ENCODE measurements at places on chromosomes 12 and 14.

DNA sequence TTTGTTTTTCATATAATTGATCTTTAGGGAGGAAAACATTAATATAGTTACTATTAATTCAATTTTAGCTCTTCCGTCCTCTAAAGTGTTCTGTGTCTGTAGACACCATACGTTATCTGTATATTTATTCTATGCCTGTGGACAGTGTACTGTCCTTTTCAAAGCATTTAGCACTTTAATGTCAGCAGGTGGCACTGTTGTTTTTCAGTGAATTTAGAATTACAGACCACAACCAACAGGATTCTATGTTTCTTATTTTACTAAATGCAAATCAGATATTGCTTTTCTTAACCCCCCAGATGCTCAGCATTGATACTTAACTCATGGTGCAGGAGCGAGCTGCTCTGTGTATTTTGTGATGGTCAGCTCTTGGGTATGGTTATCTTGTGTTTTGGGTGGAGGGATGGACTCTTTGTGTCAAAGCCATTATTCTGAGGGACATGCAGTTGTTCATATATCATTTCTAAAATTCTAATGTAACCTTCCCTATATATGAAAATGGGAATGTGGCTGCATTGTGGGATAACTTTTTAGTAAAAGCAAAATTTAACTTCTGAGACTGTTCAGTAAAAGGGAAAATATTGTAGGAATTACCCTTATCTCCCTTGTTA lies 65.2 kb downstream of the PAPOLA start:
- DNase-seq, result no peak

DNA sequence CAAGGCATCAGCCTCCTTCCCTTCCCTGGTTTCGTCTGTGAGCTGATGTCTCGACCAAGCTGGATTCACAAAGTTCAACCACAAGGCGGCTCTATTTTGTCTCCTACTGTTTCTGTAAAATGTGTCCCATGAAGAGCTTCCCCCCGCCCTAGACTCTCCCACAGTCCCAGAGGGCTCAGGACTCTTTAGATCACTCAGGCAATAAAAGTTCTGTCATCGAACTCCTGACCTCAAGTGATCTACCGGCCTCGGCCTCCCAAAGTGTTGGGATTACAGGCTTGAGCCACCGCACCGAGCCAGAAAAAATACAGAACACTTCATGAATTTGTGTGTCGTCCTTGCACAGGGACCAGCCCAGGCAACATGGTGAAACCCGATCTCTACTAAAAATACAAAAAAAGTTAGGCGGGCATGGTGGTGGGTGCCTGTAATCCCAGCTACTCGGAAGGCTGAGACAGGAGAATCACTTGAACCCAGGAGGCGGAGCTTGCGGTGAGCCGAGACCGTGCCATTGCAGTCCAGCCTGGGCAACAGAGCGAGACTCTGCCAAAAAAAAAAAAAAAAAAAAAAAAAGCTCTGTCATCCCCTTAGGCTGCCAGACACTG lies 149.4 kb downstream of the BCL11B start:
- no peak for DNase-seq

GRCh38 chr12:102680304-102680703 lies 199.9 kb upstream of the IGF1 start:
- no peak for DNase-seq

DNA sequence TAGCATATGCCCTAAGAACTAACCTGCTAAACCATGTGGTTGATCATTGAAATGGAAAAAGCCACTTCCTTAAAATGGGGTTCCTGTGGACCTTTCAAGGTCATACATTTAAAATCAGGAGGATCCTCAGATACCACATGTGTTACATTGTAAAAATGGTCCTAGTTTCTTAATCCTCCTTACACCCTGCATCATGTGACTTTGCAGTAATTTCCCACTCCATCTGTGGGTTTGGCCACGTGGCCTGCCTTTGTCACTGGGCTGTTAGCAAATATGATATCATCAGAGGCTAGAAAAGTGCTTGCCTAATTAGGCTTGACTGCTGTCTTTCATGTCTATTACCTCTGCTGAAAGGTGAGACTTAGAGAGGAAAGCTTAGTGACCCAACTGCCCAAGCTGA lies 70.7 kb downstream of the CMKLR1 start:
- DNase-seq, result no peak

- DNase-seq, result no peak
Observed at GRCh38 chr12:109439181-109439580, 37.9 kb downstream of the KCTD10 start.

DNA sequence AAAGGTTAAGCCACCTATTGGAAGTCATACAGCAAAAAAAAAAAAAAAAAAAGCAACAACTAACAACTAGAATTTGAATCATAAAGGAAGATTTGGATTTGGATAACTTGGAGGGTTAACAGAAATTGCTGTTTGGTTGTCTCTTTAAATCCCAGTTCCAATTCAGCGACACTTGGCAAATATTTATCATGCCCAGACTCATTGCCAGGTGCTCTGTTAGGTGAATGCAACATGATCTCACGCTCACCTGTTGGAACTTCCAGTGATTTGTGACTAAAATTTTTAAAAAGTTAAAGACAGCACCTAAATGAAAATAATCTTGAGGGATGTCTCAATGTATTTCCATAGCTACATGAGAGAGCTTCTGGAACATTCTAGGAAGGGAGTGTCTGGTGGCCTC lies 103.7 kb downstream of the TBX3 start:
- DNase-seq, result no peak

DNA sequence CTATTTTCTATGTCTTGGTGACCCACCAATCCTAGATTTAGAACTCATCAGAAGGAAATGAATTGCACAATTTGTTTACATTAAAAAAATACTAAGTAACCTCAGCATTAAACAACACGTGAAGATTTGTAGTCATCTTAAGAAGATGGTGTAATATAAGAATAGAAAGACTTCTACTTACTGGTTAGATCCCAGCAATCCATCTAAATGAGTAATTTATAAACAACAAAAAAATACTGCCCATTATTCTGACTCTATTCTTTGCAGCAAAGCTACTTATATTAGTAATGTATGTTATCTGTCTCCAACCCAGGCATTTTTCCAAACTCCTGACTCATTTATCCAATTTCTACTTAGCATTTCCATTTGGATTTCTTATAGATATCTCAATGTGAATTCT lies 67.8 kb downstream of the CD163L1 start:
- no peak for DNase-seq

DNA sequence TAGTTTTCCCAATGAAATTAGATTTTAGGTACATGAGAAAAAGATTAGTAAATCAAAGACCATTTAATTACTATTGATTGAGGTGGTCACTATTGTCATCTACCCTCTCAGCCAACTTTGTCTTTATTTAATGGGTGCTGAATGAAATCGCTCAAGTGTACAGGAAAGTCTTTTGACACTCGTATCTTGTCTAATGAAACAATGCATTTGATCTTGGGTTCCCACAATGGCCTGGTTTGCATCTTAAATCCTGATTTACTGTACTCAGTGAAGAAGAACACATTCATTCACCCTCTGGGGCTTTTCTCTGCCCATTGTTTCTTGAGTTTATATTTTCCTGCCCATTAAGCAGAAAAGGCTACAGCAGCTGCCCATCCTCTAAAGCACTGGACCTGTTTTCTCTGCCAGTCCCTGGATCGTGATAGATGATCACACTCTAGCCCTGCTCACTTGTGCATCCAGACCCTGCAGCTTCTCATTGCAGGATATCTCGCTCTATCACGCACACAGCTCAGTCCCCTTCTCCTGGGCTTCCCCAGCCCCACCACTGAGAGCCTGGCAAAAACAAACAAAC lies 1369.3 kb downstream of the AACS start:
- DNase-seq, result no peak

GRCh38 chr12:23729359-23729758 lies 220.1 kb downstream of the SOX5 start:
- DNase-seq, result no peak

- DNase-seq, result no peak
Observed at GRCh38 chr14:33560718-33561431, 390.0 kb downstream of the EGLN3 start.

DNA sequence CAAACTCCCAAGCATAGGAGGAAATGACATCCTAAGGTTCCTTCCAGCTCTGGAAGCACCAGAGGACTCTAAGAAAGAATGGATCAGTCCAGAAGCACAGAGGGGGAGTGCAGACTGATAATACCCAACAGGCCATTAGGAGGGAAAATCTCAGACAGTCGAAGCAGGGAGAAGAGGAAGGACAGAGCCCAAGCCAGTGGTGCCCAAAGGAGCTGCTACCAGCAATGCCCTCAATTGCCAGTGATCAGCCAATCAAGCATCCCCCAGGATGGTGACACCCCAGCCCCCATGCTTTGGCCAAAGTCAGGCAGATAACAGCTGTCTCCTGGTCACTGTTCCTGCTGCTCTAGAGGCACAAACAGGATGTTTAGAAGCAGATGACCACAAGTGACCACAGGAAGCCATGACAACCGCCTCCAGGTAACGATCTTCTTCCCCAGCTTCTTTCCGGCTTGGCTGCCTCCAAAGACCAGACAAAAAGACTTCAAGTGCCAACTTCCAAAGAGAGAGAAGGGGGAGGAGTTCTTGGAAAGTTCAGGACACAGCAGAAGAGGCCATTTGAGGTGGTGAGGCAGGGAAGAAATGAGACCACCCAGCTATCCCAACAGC lies 16.2 kb downstream of the PXN start:
- DNase-seq, result no peak

DNA sequence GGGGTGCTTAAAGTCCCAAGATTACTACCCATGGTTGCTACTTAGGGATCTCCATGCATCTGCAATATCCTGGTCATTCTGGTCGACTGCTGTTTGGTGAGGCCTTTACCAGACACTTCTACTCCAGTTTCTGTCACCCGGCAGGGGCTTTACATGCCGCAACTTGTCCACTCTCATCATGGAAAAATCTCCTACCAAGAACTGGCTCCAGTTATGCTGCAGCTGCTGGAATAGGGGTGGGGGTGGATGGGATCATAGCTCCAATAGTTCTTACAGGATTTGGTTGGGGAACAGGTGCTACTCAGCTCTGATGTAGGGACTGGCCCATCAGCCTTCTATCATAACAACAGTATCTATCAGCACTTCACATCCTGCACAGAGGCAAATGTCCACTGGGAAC lies 51.6 kb downstream of the SPTB start:
- no peak for DNase-seq
